Natural killer cell treated with Interleukin-12 subunit alpha and Interleukin-12 subunit beta and Interleukin-15 and Interleukin-18, amount 100 ng/mL, for 72 hours (primary cell): ENCODE measurements at places on chromosomes 12 and 14. TPM values are rescaled to one million over a fixed set of nuclear protein-coding genes. Genes with fewer than 3 reads are reported as not detected.

DNA sequence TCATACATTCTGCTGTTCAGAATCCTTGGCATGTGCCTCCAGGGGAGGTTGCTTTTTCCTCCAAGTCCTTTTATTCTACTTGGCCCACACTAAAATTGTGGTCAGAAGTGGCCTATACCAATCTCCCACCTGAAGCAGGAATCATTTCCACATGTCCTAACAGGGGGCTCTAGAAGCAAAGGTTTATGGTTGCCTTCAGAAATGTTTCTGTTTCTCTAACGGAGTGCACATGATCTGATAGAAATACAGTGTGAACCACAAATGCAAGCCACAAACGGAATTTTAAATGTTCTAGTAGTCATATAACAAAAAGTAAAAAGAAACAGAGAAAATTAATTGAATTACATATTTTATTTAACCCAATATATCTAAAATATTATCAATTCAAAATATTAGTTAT, 4.0 kb downstream of the PTGER2 start:
- no peak for DNase-seq
- peak overlapping the region; percentile 98 for H3K27ac ChIP-seq
- peaks cover 78% of the 10 kb centered on the region for H3K36me3 ChIP-seq
- no peaks in the 10 kb centered on the region for H3K27me3 ChIP-seq
- peak overlapping the region; percentile 100 for H3K4me3 ChIP-seq
- H3K4me1 ChIP-seq, result peaks cover 53% of the 10 kb centered on the region

The MGP gene
- not detected for total RNA-seq

- H3K36me3 ChIP-seq, result peaks cover 37% of the 10 kb centered on the region
- DNase-seq, result no peak
These were observed 9.8 kb downstream of the ZNF641 start for GRCh38 chr12:48340943-48341342.

DNA sequence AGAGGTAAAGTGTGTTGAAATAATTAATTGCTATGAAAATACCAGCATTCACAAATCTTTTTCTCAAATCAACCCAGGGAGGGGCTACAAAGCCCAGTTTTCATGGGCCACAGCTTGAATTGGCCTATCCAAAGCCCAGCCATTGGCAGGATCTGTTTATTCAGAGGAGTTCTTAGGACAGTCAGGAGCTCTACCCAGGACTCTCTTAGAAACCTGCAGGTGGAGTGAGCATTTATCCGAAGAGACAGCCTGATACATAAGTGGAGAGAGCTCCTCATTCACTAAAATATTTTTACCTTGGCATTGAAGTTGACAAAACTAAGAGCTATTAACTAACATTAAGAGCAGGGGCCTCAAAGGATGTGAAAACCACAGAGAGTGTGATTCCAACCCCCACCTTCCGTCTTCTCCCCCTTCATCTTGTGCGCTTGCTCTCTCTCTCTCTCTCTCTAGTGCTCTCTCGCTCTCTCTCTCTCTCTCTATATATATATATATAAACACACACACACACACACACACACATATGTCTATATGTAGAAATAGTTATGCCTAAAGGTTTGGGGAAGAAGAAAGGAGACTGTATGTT, 315.5 kb downstream of the SNAPC1 start:
- DNase-seq, result no peak
- H3K4me1 ChIP-seq, result peaks cover 26% of the 10 kb centered on the region
- H3K27me3 ChIP-seq, result no peaks in the 10 kb centered on the region
- H3K27ac ChIP-seq, result peak overlapping the region; percentile 87

DNA sequence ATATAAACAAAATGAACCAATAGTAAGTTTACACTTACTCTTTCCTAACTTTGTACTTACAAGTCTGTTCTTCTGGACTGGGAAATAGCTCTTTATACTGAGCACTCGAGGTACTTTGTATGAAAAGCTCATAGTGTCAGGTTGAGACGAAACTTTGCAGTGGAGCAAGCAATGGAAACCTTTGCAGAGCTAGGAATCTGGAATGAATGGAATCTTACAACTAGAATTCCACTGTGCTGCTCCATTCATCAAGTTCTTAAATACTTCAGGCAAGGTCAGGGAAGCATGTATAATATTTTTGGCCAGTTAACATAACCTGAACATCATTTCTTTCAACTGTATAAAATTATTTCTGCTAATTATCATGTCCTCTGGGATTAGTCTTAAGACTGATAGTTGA, 1327.5 kb upstream of the FLRT2 start:
- no peaks in the 10 kb centered on the region for H3K27me3 ChIP-seq
- no peaks in the 10 kb centered on the region for H3K36me3 ChIP-seq
- no peak overlapping the region for H3K27ac ChIP-seq
- DNase-seq, result no peak
- H3K4me3 ChIP-seq, result no peak overlapping the region

DNA sequence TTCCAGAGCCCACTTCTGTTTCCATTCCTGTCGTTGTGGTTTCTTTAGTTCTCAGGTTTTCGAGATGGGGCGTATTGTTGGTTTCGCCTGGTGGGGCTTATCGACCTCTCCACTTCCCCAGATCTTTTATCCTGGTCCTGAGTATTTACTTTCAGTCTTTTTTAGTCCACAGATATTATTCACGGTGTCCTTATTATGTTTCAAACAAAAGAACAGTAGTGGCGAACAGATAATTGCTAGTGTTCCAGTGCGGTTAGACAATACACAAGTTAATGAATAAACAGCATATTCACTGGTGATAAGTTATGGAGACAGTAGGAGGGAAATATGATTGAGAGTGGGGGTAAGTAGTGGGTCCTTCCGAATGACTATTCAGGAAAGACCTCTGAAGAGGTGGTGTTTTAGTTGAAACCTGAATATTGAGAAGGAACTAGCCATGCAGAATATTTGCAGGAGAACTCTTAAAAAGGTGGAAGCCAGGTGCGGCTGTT, 668 bp downstream of the TMEM260 start:
- no peaks in the 10 kb centered on the region for H3K36me3 ChIP-seq
- peaks cover 27% of the 10 kb centered on the region for H3K4me1 ChIP-seq
- no peaks in the 10 kb centered on the region for H3K27me3 ChIP-seq
- peak overlapping the region; percentile 90 for H3K27ac ChIP-seq
- H3K4me3 ChIP-seq, result peak overlapping the region; percentile 98
- DNase-seq, result no peak

- H3K4me3 ChIP-seq, result no peak overlapping the region
- no peaks in the 10 kb centered on the region for H3K36me3 ChIP-seq
- peaks cover 19% of the 10 kb centered on the region for H3K27me3 ChIP-seq
- H3K4me1 ChIP-seq, result no peaks in the 10 kb centered on the region
- DNase-seq, result no peak
- no peak overlapping the region for H3K27ac ChIP-seq
These were observed 16.9 kb downstream of the LTBP2 start for GRCh38 chr14:74595006-74595735.

DNA sequence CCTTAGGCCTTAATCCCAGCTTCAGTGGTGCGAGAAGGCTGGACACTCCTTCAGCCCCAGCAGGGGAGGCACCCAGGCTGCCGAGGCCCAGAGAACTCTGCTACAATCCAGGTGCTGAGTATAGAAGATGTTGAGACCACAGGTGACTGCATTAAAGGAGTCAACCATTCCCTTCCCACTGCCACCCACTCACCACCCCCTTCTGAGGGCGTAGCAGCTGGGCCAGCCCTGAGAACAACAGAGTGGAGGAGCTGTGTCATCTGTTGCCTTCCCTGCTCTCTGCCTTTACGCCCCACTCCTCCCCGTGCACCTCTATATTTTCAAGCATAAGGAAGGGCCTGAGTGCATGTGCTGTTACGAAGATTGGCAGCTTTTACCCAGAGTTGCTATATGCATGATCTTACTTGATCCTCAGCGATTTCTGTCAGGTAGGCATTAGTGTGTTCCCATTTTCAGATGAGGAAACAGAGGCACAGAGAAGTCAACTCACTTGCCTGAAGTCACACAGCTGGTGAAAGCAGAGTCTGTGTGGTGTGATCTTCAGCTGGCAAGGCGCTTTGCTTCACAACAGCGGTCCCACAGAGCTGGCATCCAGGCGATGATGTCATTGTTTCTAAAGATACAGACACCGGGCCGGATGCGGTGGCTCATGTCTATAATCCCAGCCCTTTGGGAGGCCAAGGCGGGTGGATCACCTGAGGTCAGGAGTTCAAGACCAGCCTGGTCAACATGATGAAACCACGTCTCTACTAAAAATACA, 46.7 kb downstream of the RIN3 start:
- peaks cover 75% of the 10 kb centered on the region for H3K4me1 ChIP-seq
- H3K27ac ChIP-seq, result peak overlapping the region; percentile 91
- H3K27me3 ChIP-seq, result no peaks in the 10 kb centered on the region
- H3K36me3 ChIP-seq, result peaks cover 27% of the 10 kb centered on the region

- H3K36me3 ChIP-seq, result no peaks in the 10 kb centered on the region
- no peaks in the 10 kb centered on the region for H3K27me3 ChIP-seq
- no peak for DNase-seq
- no peaks in the 10 kb centered on the region for H3K4me1 ChIP-seq
- no peak overlapping the region for H3K4me3 ChIP-seq
These were observed 90.3 kb downstream of the LMO3 start for GRCh38 chr12:16515666-16516065.

GRCh38 chr12:108586306-108586705, 11.6 kb downstream of the TMEM119 start:
- H3K27me3 ChIP-seq, result peaks cover 4% of the 10 kb centered on the region
- peak; percentile 35 for DNase-seq
- H3K27ac ChIP-seq, result no peak overlapping the region
- H3K4me1 ChIP-seq, result no peaks in the 10 kb centered on the region

The AKAP6 gene
- not detected for total RNA-seq

DNA sequence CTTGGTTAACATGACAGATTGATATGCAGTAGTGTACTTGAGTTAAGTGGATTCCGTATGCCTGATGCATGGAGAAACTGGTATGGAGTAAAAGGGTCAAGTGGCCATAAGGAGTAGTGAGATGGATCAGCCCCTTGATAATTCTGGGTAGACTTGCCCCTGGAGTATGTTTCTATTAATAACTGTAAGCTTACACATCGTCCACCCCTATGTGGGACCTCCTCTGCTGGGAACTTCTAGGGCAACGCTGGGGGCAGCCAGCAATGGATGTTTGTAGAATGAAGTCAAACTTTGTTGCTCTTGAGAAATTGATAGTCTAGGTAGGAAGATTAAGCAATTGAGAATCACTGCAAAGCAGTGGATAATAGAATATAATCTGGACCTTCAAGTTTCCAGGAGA, 3.5 kb downstream of the C12orf75 start:
- peaks cover 57% of the 10 kb centered on the region for H3K4me1 ChIP-seq
- H3K4me3 ChIP-seq, result peak overlapping the region; percentile 90
- H3K27me3 ChIP-seq, result no peaks in the 10 kb centered on the region

GRCh38 chr14:94448071-94448808, 4.4 kb downstream of the SERPINA11 start:
- no peak for DNase-seq
- no peaks in the 10 kb centered on the region for H3K4me1 ChIP-seq
- no peak overlapping the region for H3K27ac ChIP-seq
- no peaks in the 10 kb centered on the region for H3K36me3 ChIP-seq
- H3K4me3 ChIP-seq, result no peak overlapping the region
- peaks cover 21% of the 10 kb centered on the region for H3K27me3 ChIP-seq

The CLEC6A gene
- not detected for total RNA-seq

DNA sequence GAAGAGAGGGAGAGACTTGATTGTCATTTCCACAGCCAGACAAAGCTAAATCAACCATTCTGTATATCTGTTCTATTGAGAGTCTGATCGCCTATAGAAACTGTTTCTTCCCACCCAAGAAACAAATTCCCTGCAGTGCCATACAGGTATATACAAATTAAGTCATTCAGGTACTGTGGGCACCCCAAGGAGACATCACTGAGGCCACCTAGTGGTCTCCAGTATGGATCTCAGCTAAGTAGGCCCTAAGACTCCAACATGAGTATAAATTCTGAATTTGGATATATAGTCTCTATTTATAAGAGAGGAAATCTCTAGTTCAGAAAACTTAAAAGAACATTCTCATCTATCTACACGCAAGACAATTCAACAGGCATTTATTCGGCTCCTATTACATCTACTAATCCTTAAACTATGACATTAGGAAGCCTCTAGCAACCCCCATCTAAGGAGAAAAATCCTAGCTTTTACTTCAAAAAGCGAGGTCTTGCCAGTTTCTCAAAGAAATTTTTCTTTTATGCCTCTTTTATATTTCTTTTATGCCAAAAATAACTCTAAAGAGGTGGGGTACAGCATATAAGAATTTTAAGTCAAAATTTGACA, 62.6 kb downstream of the DCAF5 start:
- no peak for DNase-seq
- H3K4me3 ChIP-seq, result no peak overlapping the region
- H3K36me3 ChIP-seq, result peaks cover 5% of the 10 kb centered on the region
- no peak overlapping the region for H3K27ac ChIP-seq

The ATP5F1B gene
- 739 TPM for total RNA-seq

- no peak overlapping the region for H3K4me3 ChIP-seq
- H3K36me3 ChIP-seq, result no peaks in the 10 kb centered on the region
- no peaks in the 10 kb centered on the region for H3K4me1 ChIP-seq
- H3K27ac ChIP-seq, result no peak overlapping the region
- no peaks in the 10 kb centered on the region for H3K27me3 ChIP-seq
These were observed 355.6 kb downstream of the LRIG3 start for GRCh38 chr12:58564721-58565120.

DNA sequence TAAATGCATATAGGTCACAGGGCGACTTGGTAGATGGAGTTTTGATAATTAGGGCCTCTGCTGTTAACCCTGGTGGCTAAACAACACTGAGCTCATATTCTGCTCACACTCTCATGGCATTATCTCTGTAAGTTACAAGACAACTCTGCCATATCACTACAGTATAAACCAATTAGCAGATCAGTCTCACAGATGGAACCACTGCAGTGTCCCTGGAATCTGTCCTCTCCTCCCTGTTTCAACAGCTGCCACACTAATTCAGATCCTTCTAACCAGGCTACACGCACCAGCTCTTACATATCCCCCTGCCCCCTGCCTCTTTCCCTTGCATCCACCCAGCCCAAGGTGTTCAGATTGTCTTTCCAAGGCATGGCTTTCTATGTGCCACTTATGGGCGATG, 161.0 kb upstream of the RMST start:
- DNase-seq, result no peak
- H3K4me1 ChIP-seq, result no peaks in the 10 kb centered on the region
- H3K27me3 ChIP-seq, result peaks cover 18% of the 10 kb centered on the region
- H3K27ac ChIP-seq, result no peak overlapping the region
- H3K36me3 ChIP-seq, result no peaks in the 10 kb centered on the region

DNA sequence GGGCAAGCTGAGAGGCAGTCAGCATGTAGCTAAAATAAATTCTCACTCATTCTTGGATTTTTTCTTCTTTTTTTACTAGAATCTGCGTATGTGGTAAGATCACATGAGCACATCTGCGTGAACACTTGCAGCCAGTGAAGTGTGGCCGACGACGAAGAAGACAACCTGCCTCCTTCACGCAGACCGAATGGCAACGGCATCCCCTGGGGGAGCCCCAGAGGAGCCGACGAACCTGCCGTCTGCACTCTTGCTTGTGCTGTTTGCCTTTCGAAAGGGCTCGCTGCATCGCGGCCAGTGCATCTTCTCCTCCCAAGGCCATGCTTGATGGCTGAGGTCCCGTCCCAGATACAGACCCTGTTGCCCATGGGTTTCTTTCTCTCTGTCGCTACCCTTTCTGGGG, 113.8 kb downstream of the KCNK10 start:
- no peaks in the 10 kb centered on the region for H3K4me1 ChIP-seq
- no peaks in the 10 kb centered on the region for H3K36me3 ChIP-seq
- H3K27me3 ChIP-seq, result peaks cover 8% of the 10 kb centered on the region
- no peak overlapping the region for H3K27ac ChIP-seq

- H3K36me3 ChIP-seq, result peaks cover 6% of the 10 kb centered on the region
- DNase-seq, result peak; percentile 77
- peak overlapping the region; percentile 88 for H3K4me3 ChIP-seq
- peaks cover 46% of the 10 kb centered on the region for H3K4me1 ChIP-seq
- peaks cover 19% of the 10 kb centered on the region for H3K27me3 ChIP-seq
These were observed 1.4 kb upstream of the FOS start for GRCh38 chr14:75277008-75277814.
